LoVo (cell line): ENCODE measurements at places on chromosomes 4 and X.

- no peak for DNase-seq
Measured at GRCh38 chr4:156053174-156053573, 99.5 kb upstream of the CTSO start.

DNA sequence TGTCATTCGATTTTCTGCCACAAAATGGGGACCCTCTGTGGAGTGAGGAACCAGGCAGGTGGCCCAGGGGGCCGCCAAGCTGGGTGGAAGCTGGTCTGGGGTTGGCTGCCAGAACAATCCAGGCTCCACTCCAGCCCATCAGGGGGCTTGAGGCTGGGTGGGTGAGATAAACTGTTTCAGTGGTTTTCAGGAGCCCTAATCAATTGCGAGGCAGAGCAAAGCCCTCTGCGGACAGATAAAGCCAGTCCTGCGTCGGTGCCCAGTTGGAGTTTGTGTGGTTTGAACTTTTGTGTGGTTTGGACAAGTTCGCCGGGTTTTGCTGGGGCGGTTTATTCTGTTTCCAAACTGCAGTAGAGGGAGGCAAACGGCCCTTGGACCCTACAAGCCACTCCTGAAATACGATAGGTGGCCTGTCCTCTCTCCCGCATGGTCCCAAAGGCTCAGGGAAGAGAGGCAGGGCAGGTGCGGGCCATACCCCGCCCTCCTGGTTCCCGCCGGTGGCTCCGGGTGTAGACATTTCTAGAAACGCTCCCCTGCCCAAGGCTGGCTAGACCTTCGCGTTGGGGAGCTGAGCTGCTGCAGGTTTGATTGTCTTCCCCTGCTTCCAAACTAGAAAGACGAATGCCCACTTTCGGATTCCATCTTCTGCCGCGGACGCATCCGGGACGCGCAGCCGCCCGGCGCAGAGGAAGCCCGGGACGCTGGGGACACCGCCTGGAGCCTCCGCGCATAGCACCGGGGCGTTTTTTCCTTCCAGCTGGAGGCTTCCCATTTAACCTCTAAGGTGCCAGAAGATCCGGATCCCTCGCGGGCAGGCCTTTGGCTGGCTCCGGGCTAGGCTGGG lies 169.0 kb upstream of the BCOR start:
- peak; percentile 67 for DNase-seq

DNA sequence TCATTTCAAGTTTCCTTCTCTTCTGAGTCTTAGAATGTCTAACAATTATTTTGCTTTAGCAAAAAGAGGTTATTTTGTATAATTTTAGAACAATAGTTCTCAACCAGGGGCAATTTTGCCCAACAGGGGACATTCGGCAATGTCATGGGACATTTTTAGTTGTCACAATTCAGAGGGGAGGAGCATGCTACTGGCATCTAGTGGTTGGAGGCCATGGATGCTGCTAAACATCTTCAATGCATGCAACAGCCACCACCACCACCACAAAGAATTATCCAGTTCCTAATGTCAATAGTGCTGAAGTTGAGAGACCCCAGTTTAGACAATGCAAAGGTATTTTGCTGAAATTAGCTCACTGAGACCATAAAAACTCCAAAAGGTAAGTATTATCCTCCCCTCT lies 122.5 kb downstream of the ARHGAP6 start:
- DNase-seq: no peak

- DNase-seq: no peak
Measured at GRCh38 chrX:16979226-16979625, 32.8 kb downstream of the REPS2 start.

GRCh38 chr4:29309050-29309449 lies 1411.1 kb upstream of the PCDH7 start:
- DNase-seq: no peak

DNA sequence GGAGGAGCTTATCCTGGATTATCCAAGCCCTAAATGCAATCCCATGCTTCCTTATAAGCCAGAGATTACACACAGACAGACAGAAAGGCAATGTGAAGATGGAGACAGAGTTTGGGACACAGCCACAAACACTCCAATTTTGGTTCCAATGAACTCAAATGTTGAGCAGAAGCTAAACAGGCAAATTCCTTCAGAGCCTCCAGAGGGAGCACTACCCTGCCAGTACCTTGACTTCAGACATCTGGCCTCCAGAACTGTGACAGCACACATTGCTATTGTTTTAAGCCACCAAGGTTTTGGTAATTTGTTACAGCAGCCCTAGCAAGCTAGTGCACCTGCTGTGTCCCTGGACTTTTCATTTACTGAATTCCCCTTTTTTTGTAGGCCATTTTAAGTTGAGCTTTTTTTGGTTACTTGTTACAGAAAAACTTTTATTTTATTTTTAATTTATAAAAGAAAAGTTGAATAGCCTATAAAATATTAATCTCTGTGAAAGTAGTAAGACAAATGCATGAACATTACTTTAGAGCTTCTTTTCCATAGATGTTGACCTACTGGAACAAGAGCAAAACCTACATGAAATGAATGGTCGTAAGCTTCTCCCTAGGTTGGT lies 33.4 kb upstream of the SRD5A3 start:
- DNase-seq: peak; percentile 31

GRCh38 chr4:16598597-16599206 lies 299.7 kb downstream of the LDB2 start:
- no peak for DNase-seq

DNA sequence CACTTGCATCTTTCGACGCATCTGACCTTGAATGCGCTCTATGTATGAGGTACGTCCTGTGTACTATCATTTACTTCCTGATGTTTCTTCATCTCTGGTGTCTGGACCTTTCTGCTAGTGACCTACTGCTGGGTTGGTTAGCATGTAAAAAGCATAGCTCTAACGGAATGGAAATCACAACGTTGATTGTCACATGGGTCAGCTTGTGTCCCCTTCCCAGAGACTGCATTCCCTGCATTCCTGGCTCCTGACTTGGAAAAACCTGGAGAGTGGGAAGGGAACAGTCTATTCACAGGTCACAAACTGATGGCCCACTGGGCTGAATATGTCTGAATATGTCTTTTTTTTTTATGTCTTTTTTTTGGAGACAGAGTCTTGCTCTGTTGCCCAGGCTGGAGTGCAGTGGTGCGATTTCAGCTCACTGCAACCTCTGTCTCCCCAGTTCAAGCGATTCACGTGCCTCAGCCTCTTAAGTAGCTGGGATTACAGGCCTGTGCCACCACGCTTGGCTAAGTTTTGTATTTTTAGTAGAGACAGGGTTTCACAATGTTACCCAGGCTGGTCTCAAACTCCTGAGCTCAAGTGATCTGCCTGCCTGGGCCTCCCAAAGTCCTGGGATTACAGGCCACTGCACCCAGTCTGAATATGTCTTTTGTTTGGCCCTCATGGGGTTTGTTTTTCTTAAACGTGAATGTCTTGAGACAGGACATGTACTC lies 16.3 kb downstream of the LONRF3 start:
- DNase-seq: no peak

DNA sequence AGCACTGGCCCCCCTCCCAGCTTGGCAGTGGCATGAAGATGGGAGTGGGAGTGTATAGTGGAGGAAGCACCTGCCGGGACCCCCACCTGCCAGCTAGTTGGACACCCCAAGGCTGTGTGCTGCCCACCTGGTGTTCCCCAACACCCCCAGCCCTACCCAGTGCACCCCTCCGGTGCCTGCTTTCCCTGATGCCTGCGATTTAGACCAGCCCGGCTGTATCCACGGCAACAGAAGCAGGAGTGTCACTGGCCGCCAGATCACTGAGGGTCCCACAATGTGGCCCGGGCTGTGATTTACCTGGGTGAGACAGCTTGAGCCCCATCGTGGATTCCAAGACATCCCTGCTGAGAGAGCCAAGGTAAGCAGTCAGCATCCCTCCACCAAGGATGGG lies 533 bp downstream of the GPR173 start:
- DNase-seq: no peak

- no peak for DNase-seq
Measured at GRCh38 chr4:33649015-33649414, 2595.3 kb downstream of the ARAP2 start.

- DNase-seq: no peak
Measured at GRCh38 chrX:14274691-14275090, 245.0 kb upstream of the GEMIN8 start.

- DNase-seq: no peak
Measured at GRCh38 chr4:57658673-57659072, 548.5 kb upstream of the IGFBP7 start.

- DNase-seq: no peak
Measured at GRCh38 chr4:7486101-7486500, 51.4 kb upstream of the PSAPL1 start.

GRCh38 chrX:99095965-99096635 lies 1314.0 kb downstream of the PCDH19 start:
- no peak for DNase-seq

GRCh38 chr4:84666439-84666838 lies 83.5 kb downstream of the CDS1 start:
- no peak for DNase-seq

DNA sequence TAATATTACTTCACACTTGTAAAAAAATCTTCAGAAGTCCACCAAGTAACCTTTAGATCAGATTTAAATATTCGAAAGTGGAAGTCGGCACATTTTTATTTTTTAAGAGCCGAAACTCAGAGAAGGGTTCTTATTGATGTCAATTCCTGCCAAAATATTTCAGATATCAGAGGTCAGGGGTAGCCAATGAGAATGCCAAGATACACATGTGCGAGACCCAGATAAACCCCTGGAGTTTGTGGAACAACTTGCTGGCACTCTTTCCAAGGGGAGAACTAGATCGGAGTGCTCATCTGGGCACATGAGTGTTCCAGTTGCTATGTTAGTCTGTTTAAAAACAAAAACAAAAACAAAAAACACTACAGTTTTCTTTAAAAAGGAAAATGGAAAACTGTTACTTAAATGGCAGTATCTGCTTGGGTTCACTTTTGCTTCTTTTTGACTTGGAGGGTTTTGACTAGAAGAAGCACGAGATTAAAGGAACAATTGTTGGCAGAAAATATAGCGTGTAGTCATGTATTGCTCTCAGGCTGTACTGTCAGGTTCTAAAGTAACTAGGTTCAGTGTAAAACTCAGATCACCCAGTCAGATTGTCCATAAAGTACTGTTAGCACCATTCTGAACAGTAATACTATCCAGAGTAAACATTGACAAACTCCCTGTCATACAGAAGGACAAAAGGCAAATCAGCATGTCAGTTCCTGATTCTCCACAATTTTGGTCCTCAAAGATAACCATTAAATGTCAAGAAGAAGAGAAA lies 188.0 kb upstream of the PACRGL start:
- no peak for DNase-seq

DNA sequence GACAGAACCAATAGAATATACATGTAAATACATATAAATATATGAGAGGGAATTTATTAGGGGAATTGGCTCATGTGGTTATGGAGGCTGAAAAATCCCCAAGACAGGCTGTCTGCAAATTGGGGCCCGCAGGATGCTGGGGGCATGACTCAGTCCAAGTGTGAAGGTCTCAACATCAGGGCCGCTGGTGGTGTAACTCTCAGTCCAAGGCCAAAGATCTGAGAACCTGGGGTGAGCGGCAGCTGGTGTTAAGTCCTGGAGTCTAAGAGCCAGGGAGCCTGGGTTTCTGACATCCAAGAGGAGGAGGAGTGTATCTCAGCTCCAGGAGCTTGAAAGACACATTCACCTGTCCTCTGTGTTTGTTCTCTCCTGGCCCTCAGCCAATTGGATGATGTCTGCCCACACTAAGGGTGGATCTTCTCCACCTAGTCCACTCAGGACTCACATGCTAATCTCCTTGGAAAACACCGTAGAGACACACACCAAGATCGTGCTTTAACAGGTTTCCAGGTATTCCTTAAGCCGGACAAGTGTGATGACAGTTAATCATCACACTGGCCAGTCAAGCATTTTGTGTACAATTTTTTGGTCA lies 28.9 kb downstream of the TIGD2 start:
- DNase-seq: no peak

DNA sequence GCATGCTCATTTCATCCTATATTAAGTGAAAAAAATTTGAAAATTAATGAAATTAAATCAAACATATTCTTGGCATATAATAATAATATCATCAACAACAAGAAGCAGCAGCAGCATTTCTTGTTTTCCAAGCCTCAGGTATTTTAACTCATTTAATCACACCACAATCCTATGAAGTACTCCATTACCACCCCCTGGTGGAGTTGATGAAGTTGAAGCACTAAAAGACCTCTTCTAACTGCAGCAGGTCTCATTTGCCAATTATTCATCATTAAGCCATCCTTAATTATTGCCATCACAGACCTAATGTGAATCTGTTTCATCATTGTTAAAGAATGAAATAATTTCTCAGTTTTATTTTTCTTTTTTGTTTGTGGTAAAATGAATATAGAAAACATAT lies 801.4 kb upstream of the GRID2 start:
- DNase-seq: no peak

- DNase-seq: no peak
Measured at GRCh38 chr4:101345271-101345595, 2.1 kb downstream of the PPP3CA start.

GRCh38 chr4:12178614-12179610 lies 750.2 kb upstream of the HS3ST1 start:
- no peak for DNase-seq

DNA sequence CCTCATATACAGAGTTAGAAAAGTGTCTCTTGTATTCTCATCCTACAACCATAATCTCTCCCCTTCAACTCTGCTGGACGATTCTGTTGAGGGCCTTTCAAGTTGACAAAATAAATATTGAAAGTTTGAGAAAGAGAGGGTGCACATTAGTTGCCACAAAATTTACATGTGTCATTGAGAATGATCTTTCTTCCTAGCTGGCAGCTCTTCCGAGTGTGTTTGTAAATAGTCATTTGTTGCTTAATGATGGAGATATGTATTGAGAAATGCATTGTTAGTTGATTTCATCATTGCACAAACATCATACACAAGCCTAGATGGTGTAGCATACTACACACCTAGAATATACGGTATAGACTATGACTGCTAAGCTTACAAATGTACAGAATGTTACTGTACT lies 632.8 kb upstream of the AMOT start:
- no peak for DNase-seq

DNA sequence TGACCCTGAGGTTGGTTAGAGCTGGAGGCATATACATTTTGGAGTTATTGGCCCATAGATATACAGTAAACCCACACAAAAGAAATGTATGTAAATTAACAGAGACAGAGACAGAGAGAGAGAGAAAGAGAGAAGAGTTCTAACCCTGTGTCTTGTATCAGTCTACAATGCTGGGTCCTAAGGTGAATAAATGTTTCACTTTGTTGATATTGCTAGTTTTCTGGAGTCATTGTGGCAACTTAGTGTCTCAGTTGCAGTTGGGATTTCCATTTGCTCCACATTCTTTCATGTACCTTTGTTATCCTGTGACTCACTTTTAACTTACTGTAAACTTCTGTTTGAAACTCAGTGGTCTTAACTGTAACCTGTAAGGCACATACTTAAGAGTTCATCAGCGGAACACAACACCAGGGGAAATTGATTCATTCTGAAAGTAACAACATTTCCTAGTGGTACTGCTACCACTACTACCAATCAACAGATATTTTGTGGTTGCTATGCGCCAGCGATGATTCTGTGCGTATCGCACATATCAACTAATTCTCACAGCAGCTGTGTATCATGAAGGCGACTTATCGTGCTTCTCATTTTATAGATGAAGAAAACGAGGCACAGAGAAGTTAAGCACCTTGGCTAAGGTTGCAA lies 38.5 kb upstream of the ETDA start:
- no peak for DNase-seq
